ENCODE measurements at places on chromosomes 2 and 18.

GRCh38 chr2:99670768-99671734, 181.2 kb upstream of the REV1 start:
- no peak for DNase-seq

- DNase-seq: no peak
Observed at GRCh38 chr2:20304411-20304810, 46.2 kb downstream of the PUM2 start.

DNA sequence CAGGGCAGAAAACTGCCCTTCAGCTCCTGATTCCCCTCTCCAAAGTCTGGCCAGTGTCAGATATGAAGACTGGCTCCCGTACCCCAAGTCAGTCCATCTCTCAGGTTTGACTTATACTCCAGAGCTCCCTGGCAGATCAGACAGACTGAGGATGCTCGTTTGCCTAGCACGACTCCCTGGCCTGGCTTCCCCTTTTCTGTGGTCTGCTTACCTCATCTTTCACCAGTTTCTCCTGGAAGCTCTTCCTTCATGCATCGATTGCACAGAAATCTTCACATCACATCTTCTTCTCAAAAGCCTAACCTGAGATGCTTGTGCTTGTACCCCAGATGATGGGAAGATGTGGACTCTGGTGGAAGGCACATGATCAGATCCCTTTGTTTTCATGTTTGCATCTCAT, 387.9 kb upstream of the POU3F3 start:
- DNase-seq: no peak

GRCh38 chr2:46711156-46711555, 204.4 kb downstream of the MCFD2 start:
- DNase-seq: no peak

DNA sequence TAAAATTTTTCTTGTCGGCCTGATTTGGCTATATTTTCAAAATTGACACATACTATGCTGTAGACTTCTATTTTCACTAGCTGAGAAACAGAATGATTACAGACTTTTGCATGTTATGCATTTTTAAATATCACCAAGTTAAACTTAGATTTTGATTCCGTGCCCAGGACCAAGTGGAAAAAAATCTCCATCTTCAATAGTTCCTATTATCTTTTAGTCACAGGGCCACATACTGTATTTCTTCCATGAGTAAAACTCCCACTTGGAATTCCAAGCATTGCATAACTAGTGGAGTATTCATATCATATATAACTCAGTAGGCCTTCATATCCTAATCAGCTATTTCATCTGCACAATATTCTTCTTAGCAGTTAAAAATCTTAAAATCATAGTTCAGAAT, 470.9 kb downstream of the ARHGAP15 start:
- DNase-seq: no peak

GRCh38 chr2:215613280-215613679, 177.4 kb upstream of the FN1 start:
- DNase-seq: no peak

DNA sequence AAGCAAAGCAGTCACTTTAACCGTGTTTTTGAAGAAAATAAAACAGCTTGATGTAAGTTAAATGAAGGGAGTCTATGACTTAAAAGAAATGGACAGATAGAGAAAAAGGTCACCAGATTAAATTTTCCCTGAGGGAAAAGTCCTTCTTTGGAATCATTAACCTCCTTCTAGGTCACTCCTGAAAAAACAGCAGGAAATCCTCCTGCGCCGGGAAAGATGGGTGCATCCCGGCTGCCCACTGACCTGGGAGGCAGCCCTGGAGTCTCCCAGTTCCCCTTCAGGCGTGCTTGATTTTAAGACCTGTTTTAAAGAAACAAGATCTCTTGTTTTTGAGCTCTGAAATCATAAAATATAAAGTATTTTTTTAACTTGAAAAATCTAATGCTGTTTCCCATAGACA, 18.4 kb upstream of the ZNF521 start:
- DNase-seq: no peak

DNA sequence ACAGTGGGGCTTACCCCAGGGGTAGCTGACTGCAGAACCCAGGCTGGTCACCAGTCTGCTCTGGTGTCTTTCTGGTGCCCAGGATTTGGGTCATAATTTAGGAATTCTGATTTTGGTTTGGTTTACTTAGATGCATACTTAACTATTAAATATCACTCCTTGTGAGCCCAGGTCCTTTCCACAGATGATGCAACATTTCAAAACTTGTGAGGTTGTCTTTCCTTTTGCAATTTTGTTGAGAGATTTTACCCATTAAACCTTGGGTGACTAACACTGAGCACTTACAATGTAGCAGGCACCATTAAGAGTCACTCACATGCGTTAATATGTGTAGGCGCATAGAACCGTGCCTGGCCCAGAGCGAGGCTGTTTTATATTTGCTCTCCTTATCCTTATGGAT, 61.8 kb upstream of the RPL31 start:
- DNase-seq: no peak

Data from activated effector memory CD4-positive, alpha-beta T cell treated with Interleukin-2 at 50 U/mL for 16 hours (primary cell).